Cardiac fibroblast (primary cell): ENCODE measurements at places on chromosomes 1 and 21.

DNA sequence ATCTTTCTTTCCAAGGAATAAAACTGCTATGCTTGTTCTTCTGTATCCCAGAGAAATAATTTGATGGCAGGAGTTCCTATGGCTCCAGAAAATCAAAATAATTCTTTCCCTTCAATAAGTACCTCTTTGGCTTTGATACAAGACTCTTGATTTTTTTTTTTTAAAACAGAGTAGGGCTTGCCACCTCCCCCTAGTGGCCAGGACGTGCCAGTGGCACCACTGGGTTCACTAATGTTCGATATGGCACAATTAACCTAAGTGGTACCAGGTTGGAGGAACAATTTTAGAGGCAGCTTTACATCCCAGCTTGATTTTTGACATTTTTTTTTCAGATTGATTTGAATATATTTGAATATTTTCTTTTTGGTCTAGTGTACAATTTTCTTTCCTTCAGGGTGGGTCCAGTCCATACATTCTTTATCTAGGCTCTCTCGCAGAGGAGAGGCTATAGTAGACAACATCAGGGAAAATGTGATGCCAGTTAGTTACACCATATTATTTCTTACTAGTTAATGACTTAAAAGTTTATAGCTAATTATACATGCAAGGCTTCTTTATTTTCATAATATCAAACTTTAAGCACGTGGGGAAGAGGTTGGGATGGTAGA, 330.9 kb downstream of the S1PR1 start:
- DNase-seq, result peak; percentile 52

DNA sequence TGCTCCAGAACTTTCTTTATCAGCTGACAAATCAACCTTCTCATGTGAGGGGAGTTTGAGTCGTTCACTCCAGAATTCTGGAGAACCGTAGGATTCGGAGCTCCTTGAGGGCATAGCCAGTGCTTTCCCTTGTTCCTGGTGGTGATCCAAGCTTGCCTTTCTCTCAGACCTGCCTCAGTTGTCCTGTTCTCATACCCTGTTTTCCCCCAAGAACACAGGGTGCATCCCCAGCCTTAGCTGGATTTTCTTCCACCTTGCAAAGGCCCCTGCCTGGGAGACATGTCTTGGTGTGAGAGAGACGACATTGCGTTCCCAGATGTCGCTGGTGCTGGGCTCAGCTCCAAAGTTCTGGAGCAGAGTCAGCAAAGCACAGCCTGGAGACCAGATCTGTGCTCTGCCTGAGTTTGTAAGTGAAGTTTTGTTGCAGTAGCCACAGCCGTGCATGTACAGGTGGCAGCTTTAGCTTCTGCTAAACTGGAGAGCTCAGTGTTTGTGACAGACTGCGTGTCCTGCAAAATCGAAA, 40.0 kb downstream of the ABCG1 start:
- DNase-seq, result no peak

GRCh38 chr1:20301463-20302107, 10.9 kb downstream of the VWA5B1 start:
- no peak for DNase-seq

GRCh38 chr1:51576923-51577322, 40.0 kb upstream of the OSBPL9 start:
- no peak for DNase-seq

DNA sequence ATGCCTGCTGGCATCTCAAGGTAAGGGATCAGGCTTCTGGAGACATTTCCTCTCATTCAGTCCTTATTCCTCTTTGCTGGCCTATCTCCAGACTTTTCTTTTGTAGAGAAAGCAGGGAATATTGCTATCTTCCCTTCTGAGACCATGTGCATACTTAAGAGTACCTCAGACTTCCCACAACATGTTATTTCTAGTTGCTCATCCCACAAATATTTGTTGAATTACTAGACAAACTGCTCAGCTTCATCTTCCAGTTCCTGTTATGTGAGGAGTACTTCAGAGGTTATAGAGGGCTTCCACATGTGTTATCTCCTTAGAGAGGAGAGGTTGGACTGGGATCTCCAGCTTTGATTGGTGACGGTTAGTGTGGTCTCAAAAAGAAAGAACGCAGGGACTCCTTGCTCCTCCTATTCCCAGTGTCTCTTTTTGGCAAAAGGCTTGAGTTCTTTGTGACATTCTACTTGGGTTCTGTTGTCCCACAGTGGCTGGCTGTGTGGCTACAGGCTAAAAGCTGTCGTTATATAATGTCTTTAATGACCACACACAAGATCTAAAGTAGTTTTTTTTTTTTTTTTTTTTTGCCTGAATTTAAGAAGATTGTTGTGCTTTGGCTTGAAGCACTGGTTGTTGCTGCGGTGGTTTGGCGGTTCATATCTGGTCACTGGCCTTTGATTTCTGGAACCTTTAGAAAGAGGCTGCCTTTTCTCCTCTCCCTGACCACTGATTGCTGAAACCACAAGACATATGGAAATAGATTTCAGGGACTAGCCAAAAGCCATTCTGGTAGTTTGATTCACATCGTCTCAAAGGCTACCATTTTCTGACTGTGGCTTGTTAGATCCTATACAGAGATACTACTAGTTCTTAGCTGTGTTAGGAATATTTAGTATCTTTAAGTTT, 78.7 kb downstream of the FGGY start:
- peak; percentile 99 for DNase-seq

DNA sequence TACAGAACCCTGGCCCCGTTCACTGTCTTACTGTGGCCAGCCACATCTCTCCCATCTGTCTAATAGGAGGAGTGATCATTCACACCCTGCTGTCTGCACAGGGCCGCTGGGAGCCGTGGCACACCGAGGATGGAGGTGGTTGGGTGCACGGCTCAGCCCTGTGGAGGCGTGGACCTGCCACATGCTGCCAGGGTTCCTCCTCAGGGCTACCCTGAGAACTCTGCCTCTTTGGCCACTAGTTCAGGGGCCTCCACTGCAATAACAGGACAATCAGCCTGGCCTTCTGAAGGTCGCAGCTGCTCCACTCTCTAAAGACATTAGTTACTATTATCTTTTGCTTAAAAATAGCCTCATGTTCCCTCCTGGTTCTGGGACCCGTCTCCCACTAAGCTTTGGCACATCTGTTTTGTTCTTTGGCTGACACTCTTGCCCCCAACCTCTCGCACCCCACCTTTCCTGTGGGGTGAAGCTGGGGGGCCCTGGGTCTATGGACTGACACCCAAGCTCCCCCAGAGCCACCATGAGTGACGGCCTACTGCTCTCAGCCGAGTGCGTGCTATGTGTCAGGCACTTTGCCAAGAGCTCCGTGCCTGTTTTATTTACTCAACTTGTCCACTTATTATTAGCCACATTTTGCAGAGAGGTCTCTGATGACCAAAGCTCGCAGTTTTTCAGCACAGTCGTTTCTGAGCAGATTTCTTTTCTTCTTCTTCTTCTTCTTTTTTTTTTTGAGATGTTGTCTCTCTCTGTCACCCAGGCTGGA, 66.3 kb downstream of the ARHGEF10L start:
- peak; percentile 37 for DNase-seq

DNA sequence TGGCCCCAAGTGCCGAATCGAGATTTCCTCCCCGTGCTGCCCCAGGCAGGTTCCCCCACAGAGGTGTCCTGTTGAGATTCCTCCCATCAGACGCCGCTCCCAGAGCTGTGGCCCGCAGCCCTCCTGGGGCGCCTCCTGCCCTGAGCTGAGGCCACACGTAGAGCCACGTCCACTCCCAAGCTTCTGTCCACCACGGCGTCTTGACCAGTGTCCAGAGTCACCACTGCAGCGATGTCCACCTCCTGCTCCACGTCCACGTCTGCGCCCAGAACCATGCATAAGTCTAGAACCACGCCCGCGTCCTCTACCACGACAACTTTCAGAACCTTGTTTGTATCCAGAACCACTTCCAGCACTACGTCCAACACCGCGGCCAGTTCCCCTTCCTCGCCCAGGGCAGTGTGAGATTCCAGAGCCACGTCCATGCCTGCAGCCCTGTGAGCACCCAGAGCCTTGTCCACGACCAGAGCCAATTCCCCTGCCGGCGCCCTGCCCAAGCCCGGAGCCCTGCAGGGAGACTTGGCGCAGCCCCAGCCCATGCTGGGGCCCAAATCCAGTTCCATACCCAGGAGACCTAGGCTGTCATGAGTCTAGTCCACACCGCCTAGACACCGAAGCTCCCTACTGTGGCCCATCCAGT, 2.8 kb downstream of the KPRP start:
- DNase-seq, result no peak

DNA sequence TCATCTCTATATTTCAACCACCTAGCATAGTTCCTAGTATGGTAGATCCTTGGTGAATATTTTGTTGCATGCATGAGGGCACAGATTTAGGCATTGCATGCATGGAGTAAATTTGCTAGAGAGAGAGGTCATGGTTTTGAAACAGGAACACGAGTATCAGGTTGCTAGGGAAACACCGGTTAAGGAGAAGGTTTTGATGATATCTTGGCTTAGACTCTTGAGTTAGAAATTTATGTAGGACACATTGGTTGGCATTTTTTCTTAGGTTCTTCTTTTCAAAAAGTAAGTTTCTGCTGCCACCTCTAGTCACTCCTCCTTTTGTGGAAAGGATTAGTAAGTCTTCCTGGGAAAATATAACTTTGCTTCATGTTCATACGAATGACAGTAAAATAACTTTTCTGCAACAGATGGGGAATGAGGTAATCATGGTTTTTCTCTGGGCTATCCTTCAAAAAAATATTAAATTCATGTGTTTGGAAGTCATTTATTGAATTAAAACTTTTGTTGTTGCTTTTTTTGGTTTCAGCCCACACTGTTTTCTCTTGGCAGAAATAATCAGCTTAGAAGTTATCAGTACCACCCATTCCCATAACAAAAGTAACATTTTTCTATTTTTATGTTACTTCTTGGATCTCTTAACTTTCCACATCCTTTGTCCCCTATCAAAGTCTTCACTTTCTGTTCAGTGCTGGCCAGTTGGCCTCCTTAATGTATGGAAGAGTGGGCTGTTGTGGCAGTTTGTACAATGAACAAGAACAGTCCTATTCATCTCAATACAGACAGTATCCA, 97.3 kb downstream of the PLA2G4A start:
- DNase-seq, result peak; percentile 53

GRCh38 chr1:48266576-48266975, 44.1 kb downstream of the SLC5A9 start:
- DNase-seq, result peak; percentile 17

GRCh38 chr1:30773722-30774358, 16.3 kb upstream of the LAPTM5 start:
- no peak for DNase-seq

DNA sequence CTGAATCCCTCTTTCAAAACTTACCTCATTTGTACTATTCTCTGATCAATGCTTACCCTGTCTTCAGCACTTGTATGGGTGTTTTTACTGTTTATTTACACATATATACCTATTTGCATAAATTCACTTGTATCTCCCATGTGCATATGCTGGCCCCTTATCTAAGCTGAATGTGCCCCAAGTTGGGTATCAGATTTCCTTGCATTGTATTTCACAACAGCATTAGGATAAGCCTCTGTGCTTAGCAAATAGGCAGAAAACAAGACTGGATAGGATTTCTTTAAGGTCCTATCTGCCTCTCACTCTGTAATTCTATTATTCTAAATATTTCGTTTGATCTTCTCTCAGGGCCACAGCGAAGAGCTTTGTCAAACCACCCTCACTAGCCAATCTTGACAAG, 45.9 kb upstream of the IPO9 start:
- DNase-seq, result peak; percentile 54

DNA sequence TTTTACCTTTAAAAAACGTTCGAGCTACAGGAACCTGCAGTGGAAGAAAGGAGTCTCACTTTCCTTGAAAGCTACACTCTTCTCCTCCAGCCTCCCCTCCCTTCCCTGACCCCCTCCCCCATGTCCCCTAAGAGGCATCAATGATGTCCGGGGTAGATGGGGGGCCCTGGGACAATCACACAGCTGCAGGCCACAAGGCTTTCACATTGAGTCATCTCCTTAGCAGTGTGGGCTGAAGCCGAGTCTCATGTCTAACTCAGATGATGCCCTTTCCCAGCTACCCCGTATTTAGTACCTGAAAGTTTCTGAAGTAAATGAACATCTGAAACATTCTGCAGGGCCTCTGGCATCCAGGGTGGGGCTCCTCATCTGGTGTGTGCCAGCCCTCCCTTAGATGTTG, 6.3 kb upstream of the GPR25 start:
- no peak for DNase-seq

DNA sequence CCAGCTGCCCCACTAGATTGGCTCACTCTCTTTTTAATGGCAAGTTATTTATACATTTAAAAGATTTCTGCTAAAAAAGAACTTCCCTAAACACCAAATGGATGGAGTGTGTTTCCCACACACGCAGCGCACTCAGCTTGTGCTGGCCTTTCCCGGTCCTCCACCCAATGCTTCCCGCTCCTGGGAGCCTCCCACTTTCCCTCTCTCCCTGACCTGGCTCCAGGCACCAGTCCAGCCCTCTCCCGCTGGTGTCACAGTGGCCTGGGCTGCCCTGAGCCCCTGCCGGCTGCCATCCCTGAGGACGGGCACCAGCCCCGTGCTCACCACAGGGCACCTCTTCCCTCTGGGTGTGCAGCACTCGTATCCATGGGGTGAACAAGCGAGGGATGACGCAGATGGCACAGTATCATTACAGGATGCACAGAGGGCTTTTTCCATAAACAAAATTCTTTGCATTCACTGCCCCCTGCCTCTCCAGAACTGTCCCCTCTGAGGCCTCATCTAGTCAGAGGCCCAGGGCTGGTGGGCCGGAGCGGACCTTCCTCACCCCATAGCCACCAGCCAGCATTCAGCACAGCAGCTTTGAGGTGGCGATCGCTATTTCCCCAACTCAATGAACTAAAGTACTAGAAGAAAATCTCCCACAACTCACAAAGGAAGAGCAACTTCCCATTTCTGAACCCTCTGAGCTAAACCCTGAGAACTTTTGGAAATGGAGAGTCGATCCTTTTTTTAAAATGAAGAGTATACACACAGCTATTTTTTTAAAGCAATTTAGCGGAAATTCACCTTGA, 68.5 kb downstream of the SLC37A1 start:
- DNase-seq, result no peak

DNA sequence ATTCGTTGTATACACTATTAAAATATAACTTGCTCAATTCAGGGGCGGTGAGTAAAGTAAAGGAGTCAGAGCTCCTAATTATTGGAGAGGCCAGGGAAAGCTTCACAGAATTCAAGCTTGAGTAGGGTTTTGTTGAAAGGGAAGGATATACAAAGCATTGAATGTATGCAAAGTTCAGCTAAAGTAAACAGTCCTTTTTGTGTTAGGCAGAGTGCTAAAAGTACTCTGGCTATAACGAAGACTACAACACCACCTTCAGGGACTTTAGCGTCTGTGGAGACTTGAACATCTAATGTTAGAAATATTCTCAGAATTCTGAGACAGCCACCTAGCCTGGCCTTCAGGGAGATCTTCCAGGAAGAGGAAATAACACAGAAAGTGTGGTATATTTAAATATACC, 1.1 kb downstream of the FALEC start:
- no peak for DNase-seq
